ENCODE measurements at places on chromosomes 5 and 9.

DNA sequence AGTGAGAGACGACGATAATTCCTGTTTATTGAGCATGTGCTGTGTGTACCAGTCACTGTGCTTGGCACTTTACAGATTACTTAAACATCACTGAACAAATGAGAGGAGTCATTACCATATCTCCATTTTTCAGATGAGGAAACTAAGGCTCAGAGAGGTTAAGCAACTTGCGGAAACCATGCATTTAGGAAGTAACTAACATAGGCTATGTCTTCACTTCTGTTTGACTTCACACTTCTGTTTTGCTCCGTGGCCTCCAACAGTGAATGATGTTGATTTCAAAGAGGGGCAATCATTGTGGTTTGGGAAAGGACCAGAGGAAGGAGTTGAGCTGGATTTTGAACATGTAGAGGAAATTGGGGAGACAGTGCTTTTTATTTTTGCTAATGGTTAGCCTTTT lies 16.7 kb downstream of the GCNT1 start:
- no peak for DNase-seq

DNA sequence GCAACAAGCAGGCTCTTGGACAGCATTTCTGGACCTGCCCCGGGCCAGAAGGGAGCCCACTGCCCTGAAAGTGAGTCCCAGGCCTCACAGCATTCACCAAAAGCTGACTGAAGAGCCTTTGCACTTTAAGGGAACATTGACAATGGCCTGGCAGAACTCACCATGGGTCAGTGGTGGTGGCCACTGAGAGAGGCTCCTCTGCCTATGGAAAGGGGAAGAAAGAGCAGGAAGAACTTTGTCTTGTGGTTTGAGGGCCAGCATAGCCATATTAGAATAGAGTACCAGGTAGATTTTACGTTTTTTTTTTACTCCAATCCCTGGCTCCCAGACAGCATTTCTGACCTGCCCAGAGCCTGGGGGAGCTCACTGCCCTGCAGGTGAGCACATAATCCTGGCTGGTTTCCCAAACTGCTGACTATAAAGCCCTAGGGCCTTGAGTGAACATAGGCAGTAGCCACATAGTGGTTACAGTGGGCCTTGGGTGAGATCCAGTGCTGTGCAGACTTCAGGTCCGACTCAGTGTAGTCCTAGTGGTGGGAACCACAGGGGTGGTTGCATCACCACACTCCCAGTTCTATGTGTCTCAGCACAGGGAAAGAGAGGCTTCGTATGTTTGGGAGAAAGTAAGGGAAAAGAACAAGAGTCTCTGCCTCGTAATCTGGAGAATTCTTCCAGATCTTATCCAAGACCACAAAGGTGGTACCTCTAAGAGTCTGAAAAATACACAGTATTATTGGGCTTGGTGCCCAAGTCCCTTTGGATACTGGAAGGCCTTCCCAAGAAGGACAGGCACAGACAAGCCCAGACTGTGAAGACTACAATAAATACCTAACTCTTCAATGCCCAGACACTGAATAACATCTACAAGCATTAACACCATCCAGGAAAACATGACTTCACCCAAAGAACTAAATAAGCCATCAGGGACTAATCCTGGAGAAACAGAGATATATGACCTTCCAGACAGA lies 89.5 kb downstream of the TSSK1B start:
- no peak for DNase-seq

GRCh38 chr5:126658561-126658960 lies 57.8 kb downstream of the PHAX start:
- no peak for DNase-seq

GRCh38 chr5:54296386-54296785 lies 14.0 kb downstream of the ARL15 start:
- no peak for DNase-seq

DNA sequence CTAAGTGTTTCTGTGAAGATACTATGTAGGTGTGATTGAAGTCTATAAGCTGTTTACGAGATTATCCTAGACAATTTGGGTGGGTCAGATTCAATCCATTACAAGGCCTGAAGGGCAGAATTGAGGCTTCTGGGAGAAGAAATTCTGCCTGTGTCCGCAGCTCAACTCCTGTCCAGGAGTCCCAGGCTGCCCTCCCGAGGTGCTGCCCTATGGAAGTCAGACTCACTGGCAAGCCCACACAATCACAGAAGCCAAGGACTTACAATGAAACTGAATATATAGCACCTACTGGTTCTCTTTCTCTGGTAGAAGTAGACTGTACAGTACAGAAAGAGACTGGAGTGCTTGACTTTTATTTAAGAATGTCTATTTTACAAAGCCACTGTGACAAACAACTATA lies 74.5 kb downstream of the EPB41L4A start:
- DNase-seq: no peak

- no peak for DNase-seq
Measured at GRCh38 chr5:125461641-125462072, 715.2 kb upstream of the ZNF608 start.

DNA sequence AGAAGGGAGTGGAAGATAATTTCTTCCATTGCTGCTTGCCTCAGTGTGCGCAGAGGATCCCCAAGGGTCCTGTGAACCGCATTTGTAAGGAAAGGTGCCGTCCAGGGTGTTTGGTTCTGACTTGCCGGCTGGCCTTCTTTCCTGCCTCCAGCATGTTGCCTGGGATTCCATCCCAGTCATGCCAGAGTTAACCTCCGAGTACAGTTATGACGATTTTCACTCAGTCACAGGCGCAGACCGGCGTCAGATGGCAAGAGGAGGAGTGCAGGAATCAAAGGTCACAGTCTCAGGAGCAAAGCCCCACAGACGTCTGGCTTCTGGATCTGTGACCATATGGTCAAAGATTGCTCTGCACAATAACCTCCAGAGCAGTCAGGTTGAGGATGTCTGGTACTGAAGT lies 5.9 kb upstream of the GADD45G start:
- no peak for DNase-seq

DNA sequence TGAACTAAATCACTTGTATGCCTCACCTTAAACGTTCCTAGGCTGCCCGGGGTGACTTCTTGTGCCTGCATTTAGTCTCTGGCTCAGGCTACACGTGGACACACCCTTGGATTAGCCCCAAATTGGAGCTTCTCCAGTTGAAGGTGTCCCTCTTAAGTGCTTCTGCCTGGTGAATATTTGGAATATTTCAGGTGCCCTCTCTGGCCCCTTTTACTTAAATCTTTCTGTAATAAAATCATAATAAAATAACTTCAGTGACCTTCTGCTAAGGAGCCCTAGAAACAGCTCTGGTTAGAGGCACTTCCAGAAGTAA lies 74.3 kb upstream of the KLF9 start:
- DNase-seq: no peak

DNA sequence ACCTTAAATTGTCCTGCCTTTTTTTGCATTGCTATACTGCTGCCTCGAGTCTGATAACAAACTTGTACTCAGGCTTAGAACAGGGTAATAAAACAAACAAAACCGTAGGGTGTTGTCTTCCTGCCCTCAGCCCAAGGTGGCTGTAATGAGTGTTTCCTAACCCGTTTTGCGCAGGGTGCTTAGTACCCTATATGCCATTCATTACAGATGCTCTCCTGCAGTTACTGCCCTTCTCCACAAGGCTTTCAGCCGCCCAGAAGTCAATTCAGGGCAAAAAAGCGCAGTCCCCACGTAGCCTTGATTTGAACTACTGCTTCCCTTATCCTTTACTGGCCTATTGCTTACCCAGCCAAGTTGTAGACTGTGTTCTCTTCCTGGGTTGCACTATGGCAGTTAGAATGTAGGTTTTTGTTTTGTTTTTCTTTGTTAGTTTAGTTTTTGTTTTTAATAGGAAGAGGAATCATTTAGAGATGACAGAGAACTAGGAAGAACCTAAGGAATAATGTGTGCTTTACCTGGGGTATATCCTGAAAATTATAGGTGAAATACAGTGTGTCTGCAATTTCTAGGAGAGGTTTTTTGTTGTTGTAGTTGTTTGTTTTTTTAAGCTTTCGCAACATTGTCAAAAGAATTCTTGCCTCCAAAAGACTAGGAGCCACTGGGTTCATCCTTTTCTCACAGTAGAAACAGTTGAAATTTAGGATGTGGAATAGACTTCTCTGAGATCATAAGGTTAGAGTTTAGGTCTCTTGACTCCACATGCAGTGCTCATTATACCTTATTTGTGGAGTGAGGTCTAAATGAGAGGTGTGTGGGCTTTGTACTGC lies 1.3 kb downstream of the HMGXB3 start:
- DNase-seq: peak; percentile 85

- peak; percentile 71 for DNase-seq
Measured at GRCh38 chr9:96232539-96233241, 69.3 kb downstream of the HSD17B3 start.

DNA sequence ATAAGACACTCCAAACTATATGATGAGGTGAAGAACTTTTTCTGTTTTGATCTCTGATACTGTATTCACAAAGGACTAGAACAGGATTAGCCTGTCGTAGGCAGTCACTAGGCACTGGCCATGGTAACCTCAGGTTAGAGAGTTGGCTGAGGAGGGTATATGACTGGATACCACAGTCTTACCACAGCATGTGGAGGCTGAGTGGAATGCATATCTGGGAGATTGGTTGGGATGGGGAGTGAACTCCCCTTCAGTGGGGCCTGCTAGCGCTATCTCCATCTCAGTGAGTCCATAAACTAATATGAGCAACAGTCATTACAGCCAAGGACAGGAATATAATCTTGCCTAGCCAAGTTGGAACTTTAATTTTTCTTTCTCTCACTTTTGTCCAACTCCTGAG lies 339.1 kb downstream of the SPATA31D1 start:
- DNase-seq: no peak

DNA sequence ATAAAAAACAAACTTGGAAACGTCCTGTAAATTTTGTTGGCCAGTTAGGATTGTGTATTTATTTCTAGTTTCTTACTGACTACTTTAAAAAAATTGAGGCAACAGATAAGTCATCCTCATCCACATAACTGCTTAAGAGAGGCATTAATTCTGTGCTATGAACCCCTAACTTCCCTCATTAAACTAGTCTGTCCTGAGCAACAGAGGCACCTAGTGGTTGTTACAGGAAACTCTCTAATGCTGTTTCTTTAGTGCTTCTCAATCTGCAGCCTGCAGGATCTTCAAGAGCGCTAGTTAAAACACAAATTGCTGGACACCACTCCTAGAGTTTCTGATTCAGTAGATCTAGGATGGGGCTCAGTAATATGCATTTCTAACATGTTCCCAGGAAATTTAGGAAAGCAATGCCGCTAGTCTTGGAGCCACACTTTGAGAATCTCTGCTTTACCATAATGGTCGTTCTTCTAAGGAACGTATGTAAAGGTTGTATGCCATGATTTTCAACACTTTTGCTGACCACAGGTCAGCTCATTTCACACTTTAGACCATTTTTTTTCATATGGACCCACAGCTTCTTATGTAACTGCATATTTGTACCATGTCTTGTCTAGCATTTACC lies 410.1 kb upstream of the SMARCA2 start:
- no peak for DNase-seq

GRCh38 chr9:135245482-135246247 lies 158.2 kb downstream of the OLFM1 start:
- DNase-seq: no peak

GRCh38 chr5:103434057-103434456 lies 128.5 kb downstream of the NUDT12 start:
- no peak for DNase-seq

DNA sequence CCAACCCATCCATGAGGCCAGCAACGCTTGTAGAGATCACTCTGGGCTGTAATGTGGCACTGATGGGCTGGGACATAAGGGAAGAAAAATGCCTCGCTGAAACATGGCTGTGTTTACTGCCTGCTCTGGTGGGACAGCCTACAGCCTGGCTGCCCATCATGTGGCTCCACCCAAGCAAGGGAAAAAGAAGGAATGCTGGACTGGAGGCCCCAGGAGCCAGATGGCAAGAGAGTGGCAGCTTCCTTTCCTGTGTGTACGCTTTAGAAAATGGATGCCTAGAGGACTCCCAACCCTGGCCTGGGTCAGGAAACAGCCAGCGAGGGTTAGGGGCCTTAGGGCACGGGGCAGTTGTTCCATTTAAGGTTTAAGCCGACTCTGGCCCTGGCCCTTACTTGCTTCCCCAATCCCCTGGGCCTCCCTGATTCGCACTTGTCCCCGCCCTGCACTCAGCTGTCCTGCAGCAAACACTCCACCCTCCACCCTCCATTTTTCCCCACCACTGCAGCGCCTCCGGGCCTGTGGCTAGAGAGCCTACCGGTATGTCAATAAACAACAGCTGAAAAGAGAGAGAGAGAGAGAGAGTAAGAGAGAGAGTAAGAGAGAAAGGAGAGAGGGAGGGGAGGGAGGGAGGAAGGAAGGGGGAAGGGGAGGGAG lies 819.4 kb downstream of the SEMA5A start:
- DNase-seq: no peak

DNA sequence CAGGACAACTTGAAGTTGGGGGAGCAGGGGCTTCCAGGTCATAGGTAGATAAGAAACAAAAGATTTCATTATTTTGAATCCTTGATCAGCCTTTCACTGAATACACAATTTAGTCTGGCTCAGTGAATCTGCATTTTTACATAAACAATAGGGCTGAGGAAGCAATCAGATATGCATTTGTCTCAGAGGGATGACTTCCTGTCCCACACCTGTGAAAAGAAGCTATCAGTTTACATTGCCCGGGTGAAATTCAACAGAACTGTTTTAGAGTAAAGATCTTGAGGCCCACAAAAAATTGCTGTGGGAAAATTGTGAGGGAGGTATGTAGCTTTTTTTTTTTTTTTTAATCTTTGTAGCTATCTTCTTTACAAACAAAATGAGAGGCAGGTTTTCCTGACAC lies 38.3 kb downstream of the DNAJB5 start:
- no peak for DNase-seq

- no peak for DNase-seq
Measured at GRCh38 chr9:68907910-68908309, 106.0 kb downstream of the PRKACG start.

DNA sequence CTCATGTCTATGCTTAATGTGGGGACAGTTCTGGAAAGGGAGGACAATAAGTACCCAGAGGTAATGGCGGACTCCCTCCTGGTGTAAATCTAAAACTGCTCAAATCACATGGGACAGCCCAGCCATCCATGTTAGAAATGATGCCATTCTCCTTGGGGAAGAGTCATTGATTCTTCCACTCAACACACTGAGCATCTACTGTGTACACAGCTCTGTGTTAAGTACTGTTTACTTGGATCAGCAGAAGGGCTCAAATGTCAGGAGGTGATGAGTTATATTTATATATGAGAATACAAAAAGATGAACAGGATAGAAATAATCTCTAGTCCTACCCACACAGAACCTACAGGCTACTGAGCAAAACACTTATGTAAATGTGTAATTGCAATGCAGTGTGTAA lies 31.8 kb upstream of the NANS start:
- DNase-seq: no peak

DNA sequence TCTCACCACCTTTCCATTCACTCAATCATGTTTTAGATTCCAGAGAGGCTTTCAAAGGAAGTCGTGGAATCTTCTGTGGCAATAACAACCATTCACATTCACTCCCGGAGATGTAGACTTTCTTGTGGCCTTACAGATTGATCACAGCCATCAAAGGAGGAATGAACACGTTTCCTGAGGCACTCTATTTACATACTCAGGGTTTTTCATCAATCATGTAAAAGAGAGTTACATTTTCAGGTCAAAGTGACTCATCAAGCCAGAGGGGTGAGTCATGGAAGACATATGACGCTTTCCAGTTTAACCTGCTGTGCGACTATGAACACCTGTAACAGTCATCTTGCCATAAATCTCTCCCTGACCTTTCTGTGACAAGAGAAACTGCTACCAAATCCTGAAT lies 39.3 kb upstream of the RAD23B start:
- no peak for DNase-seq

GRCh38 chr9:90009447-90009846 lies 404.6 kb downstream of the GADD45G start:
- no peak for DNase-seq

GRCh38 chr5:149528281-149529060 lies 22.8 kb downstream of the CSNK1A1 start:
- DNase-seq: no peak

GRCh38 chr9:132042324-132042723 lies 37.3 kb downstream of the MED27 start:
- peak; percentile 87 for DNase-seq
